Cortex of kidney (tissue), 1 donor: ENCODE measurements at places on chromosomes 5 and 9.

DNA sequence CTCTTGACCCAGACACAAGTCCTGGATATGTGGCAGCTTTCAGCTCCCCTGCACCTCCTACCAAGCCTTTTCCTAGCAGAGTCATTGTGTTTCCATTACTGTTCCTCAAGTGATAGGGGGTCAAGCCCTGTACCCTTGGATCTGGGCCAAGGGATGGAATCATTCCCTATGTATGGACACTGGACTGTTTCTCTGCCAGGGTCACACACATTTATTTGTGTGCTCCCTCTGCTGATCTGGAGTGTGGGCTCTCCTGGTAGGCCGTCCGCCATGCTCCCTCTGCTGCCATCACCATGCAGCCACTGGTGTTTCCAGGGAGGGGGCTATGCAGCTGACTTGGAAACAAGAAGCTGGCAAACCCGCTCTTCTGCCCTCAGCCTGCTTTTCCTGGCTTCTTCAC, 9.5 kb downstream of the GM2A start:
- no peak for DNase-seq

GRCh38 chr5:103280967-103281366, 22.4 kb downstream of the MACIR start:
- DNase-seq = no peak

GRCh38 chr5:36060420-36060887, 6.2 kb downstream of the UGT3A2 start:
- DNase-seq = no peak

DNA sequence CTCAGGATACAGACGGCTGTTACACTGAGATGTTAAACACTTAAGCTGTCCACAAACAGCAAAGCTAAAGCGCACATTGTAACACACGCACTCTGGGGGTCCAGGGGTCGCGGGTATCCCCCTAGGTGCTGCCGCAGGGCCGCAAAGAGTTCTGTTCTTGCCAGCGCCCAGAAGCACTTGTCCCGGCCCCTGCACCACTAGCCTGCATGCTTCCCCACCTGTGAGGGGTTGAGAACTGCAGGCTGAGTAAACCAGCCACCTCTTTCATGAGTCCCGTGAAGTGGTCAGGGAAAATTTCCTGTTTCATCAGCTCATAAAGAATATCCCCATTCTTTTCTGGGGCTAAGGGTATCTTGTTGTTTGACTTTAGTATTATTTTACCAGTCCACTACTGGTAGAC, 154.4 kb upstream of the FBXL17 start:
- no peak for DNase-seq

- no peak for DNase-seq
Measured at GRCh38 chr5:136522217-136522956, 157.0 kb upstream of the TRPC7 start.
